Stimulated activated CD8-positive, alpha-beta memory T cell treated with anti-CD3 and anti-CD28 coated beads, Interleukin-2, amount 100 ng/mL, for 1 hour (primary cell): ENCODE measurements at places on chromosomes 12 and 14.

DNA sequence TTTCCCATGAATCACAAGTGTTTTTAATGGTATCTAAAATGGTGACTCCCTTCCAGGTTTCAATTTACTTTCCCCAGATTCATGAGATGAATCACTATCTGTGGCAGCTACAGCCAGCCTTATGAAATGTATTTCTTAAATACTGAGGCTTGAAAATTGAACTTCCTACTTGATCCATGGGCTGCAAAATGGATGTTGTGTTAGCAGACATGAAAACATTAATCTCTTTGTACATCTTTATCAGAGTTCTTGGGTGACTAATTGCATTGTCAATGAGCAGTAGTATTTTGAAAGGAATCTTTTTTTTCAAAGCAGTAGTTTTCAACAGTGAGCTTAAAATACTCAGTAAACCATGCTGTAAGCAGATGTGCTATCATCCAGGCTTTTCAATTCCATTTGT is 250.8 kb downstream of the SLC6A15 start:
- DNase-seq, result no peak

- DNase-seq, result no peak
These were observed 128.4 kb downstream of the RPAP3 start for GRCh38 chr12:47577206-47577989.

DNA sequence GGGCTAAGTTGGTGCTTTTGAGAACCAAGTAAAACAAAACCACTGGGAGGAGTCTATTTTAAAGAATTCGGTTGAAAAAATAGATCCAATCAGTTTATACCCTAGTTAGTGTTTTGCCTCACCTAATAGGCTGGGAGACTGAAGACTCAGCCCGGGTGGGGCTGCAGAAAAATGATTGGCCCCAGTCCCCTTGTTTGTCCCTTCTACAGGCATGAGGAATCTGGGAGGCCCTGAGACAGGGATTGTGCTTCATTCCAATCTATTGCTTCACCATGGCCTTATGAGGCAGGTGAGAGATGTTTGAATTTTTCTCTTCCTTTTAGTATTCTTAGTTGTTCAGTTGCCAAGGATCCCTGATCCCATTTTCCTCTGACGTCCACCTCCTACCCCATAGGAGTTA is 1.8 kb upstream of the RAB5B start:
- DNase-seq, result no peak

DNA sequence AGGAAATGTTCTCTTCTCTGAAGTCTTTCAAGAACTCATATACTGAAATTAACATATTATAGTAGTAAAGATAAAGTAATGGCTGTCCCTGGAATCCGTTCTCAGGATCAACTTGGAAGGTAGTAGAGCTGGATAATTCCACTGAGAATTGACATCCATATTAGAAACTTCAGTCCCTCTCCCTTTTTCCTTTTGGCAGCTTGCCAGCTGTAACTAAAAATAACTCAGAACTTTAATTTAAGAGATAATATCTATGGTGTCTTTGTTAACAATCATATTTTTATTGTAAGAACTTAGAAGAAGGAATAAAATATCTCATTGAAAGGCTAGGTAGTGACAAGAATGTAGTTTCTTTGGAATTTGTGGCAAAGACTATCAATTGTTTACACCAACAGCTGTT is 61.4 kb upstream of the PLEKHA5 start:
- DNase-seq, result no peak

DNA sequence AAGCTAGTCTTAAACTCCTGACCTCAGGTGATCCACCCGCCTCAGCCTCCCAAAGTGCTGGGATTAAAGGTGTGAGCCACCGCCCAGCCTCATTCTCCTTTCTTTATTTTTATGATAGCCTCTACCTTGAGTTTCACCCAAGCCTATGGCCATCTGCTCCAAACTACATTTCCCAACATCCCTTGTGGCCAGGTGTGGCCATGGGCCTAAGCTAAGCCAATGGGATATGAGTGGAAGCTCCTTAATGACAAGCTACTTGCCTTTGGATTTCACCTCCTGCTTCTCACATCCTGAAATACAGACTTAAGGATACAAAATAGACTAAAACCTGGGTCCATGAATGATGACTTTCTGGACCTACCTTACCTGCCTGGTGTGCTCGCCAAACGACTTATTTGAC is 46.2 kb downstream of the DPF3 start:
- DNase-seq, result no peak

DNA sequence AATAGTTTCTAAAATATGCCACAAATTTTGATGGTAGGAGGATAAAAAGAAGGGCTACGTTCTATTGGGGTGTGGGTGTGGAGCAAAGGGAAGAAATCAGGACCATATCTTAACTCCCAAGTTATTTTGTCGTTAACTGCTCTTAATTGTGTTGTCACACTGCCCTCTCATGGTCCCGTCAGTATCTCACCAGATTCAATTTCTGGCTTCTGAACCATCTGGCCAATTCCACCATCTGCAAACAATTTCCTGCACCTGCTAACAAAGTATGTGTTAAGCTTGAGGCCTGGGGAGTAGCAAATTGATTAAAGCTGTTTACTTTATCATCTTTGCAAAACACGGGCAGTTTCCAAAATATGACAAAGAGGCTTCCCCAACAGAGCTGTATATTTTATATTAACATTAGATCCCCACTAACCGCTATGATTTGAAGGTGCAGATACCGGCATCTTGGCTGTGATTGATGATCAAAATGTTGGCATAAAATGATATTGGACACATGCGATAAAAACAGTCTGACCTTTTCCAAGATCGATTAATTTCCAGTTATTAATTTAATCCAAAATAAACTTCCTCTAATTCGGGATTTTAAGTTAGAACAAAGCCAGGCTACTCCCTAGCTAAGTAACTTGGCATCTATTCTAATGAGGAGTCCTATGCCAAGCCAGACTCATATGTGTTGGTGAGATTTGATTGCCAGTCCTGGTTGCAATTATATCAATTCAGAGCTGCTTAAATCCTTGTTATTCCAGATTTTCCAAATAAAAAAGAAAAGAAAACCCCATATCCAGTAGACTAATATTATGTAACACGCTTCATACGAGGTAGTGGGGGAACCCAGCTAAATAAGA is 6.9 kb upstream of the DNM1L start:
- DNase-seq, result no peak

- DNase-seq, result no peak
These were observed 197.3 kb downstream of the TMTC3 start for GRCh38 chr12:88339254-88339949.

GRCh38 chr12:57735198-57735855 is 3.2 kb downstream of the AGAP2 start:
- DNase-seq, result no peak

DNA sequence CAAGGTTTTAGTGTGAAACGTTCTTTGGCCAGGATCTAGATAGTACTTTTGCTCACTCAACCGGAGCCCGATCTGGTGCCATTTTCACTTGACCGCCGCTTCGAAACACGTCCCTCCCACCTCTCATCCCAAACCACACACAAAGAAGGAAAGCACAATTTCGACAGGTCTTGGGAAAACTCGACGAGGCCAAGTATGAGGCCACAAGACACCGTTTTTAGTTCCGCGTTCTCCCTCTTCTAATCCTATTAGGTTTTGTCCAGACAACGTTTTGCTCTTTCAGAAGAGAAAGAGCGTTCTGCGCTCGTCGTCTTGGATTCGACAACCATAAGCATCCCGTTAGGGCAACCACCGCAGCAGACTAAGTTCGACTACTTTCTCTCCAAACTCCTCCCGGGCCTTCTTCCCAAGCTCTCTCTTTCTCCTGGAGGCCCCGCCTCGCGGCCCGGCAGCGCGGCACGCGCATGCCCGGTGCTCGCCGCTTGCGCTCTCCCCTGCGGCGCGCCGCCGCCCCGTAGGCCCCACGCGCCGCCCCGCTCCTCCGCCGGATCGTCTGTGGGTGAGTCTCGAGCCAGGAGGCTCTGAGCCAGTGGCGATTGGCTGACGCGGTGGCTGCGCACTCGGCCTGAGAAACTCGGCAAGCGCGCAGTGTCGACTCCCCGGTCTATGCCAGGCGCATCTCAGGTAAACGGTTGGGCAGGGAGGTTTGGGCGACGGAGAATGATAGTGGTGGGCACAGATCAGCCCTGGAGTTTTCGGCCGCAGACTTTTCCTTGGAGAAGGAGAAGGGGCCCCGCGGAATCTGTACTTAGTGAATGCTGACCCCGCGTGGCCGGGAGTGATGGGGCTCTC is at the start of gene MIPOL1:
MIPOL1 (plus strand) TSS at position 517 of the 852 bp plus-strand sequence. CDS start 49,952 bp downstream, outside the sequence.
- no peak for DNase-seq

DNA sequence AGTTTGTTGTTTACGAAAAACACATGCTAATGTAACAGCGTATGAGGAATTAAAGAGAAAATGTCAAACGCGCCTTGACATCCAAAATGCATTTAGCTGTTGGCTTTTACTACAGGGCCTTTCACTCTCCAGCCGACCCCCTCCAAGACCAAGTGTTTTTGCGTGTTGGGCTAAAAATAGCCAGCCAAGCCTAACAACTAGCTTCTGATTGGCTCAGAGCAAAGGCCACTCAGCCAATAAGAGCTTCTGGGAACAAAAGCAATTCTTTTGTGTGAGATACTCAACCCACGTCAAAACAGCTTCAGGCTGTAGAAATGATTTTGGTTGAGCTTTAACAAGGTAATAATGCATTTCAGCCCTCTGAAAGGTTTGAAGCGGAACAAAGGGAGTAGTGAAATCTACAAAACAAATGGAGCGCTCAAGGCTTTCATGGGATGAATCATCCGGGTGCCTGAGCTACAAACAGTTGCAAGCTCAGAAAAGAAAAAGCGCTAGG is 198.7 kb upstream of the DCN start:
- DNase-seq, result no peak

DNA sequence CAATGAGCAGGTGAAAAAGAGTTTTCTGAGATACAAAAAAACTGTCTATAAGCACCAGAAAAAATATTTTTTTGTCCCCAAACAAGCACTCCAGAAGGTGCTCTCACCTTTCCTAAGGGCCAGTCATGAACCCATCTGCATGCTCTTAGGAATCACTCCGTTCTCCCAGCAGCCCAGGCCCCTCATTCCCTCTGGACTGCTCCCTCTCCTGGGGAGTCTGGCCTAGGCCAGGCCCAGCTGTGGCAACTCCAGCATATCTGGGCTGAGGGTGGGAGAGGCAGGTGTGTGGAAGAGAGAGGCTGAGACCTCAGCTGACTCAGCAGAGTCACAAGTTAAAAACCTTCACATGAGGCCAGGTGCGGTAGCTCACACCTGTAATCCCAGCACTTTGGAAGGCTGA is 54.6 kb downstream of the TRAFD1 start:
- no peak for DNase-seq

GRCh38 chr12:110314308-110314707 is 33.3 kb downstream of the ATP2A2 start:
- no peak for DNase-seq

- no peak for DNase-seq
These were observed 77.4 kb downstream of the TMTC1 start for GRCh38 chr12:29706311-29706710.

DNA sequence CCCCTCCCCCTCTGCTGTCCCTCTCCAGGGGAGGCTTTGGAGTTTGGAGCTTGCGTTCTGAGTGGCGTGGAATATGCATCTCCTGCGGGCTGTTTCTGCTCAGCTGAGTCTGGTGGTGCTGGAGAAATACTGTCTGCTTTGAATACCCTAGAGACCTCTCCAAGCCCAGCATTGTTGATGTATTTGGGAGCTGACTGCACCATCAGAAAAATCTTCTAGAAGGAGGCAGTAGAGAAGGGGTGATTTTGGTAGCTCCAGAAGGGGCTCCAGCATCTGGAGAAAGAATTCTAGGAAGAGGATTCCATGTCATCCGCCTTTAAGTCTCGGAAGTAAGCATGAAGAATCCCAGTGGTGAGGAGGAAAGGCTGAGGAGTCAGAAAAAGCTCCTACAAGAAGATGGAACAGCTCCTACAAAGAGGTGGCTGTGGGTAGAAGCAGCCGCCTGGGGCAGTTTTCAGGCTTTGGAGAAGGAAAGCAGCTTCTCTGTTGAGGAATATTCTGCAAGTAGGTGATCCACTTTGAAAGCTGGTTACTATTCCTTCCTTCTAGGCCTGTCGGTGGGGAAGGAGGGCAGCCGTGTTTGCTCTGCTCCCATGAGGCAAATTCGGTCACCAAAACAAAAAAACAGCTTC is 9.7 kb downstream of the MLXIP start:
- DNase-seq, result no peak

GRCh38 chr14:23572836-23573235 is 5.2 kb upstream of the AP1G2 start:
- DNase-seq, result no peak

- no peak for DNase-seq
These were observed 47.2 kb downstream of the PLCZ1 start for GRCh38 chr12:18690653-18691052.

GRCh38 chr14:28635387-28635786 is 131.2 kb upstream of the FOXG1 start:
- no peak for DNase-seq

GRCh38 chr12:29426498-29426897 is 45.5 kb upstream of the ERGIC2 start:
- no peak for DNase-seq

DNA sequence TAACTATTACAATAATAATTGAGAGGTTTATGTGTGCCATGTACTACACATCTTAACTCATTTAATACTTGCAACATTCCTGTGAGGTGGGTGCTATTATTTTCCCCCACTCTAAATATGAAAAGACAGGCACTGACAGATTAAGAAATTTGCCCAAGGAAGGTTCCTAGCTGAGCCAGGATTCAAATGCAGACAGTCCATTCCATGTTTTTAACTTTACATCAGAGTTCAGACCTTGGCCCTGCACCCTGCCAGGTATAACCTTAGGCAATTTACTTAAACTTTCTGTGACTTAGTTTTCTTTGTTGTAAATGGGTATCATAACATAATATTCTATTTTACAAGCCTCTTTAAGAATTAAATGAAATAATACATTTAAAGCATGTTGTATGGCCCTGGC is 26.6 kb downstream of the RDH12 start:
- no peak for DNase-seq

DNA sequence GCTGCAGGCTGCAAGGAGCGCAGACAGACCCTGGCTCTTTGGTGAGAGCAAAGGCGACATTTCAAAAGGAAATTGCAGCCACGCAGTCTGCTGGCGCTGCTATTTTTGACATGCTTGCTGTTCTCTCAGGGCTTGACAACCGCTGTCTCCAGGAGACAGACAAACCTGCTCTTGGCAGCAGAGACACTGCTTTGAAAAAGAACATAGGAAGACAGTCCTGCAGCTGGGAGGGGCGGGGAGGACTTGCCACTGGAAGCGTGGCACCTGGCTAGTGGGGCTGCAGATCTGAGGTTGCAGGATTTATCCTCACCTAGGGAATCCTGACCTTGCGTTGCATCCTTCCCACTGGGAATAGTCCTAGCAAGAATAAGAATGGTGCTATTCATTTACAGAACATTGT is 91.8 kb upstream of the KCNA1 start:
- no peak for DNase-seq

GRCh38 chr14:89690139-89690538 is 264.4 kb downstream of the EFCAB11 start:
- DNase-seq, result no peak
